ENCODE measurements at places on chromosomes 2 and 18.

DNA sequence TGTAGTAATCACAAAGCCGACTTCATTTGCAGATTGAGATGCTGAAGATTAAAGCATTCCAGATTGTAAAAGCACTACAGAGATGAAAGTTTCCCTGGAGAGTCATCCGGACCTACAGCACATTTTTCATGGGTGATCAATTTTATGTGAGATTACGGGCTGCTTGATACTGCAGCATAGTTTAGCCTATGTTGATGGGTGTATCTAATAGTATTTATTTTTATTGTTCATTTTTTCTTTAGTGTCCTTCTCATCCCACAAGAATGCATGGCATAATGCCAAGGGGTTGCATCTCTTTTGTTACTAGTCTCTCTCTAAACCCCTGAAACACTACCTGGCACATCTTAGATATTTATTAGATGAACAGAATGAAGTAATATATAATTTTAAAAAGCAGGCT lies 240.4 kb downstream of the MBD2 start:
- no peak for DNase-seq

DNA sequence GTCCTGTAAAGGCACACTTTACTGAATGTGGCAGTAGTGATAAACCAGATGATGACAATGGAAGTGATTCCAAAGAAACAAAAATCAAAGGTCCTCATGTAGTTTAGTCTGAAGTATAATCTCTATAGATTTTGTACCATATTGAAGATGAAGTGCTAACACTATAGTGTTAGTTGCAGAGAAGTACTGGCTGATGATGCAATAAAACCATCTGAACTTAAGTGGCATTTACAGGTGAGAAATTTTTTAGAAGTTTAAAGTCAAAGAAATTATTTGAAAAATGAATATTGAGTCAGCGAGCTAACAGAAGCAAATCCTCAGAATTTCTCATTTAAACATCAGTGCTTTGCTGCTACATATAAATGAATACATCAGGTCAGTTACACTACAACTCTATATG lies 43.1 kb upstream of the RMDN2 start:
- no peak for DNase-seq

GRCh38 chr2:240960309-240960970 lies 38.0 kb upstream of the SNED1 start:
- no peak for DNase-seq

DNA sequence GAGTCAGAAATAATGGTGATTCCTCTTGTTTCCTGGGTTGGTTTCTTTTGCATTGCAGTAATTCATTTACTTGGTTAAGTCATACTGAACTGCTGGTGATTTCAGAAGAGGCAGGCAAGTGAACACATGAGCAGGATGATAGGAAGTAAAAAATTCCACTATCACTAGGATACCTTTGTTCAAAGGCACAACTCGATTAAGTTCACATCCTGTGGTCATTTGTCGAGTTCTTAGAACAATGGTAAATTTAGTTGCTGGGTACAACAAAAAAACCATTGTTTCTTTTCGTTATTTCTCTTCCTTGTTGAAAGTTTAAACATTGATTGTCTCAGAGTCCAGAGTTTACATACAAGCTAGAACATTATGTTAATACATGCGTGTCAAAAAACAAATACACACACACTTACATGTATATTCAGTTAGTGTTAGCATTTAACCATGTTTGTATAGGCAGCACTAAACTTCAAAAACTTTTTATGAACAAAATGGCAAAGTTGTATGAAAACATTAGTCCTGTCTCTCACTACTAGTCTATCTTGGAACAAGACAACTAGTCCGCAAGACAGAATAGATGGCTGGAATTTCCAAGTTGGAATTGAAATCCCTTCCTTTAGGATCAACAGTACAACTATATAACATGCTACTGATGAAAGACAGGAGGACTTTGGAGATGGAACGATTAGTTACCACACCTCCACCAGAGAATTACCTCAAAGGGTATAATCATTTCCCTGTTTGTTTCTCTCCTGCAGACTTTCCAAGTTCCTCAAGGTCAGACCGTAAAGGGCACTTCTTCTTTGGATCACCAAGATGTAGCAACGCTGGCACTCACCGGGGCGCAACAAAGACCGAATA lies 26.2 kb downstream of the STK39 start:
- no peak for DNase-seq

- peak; percentile 46 for DNase-seq
These were observed 216.5 kb downstream of the CDCA7 start for GRCh38 chr2:173571021-173571821.

DNA sequence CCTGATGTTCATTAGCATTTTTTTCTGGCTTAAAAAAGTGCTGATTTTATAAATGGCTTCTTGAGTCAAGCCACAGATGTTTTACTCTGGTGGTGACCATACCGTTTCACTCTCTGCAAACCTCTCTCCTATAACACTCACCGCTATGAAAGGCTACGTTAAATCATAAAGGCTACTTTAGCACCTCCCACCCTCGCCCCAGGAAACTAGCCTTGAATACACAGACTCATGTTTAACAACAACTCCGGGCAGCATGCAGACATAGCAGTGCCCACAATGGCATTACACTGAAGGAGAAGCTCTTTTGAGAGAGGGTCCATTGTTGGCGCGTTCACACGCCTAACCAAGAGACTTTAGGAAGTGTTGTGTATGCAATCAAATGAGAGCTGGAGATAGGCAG lies 5.6 kb downstream of the MYT1L start:
- peak; percentile 66 for DNase-seq

DNA sequence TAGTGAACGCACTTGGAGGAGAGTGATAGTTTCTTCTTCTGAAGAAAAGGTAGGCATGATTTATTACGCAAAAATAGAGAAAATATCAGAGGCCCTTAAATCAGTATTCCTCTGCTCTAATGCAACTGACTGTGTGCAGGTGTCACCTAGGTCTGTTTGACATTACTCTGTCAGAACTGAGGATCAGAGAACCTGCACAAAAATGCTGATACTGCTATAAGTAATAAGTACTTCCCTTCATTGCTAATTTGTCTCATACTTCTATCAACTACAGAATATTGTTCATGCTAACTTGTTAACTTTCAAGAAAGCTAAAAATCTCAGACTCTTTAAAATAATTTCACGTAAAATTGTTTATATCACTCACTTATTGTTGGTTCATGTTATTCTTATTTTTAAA lies 358.5 kb downstream of the ZNF804A start:
- no peak for DNase-seq

- no peak for DNase-seq
These were observed 32.6 kb downstream of the MRPL35 start for GRCh38 chr2:86231680-86232372.

GRCh38 chr18:58902961-58903360 lies 38.3 kb downstream of the ZNF532 start:
- DNase-seq: no peak

- DNase-seq: no peak
These were observed 578 bp downstream of the IWS1 start for GRCh38 chr2:127525691-127526131.
